Hippocampal formation (tissue), 2 donors: ENCODE measurements at places on chromosomes 2 and 18.

DNA sequence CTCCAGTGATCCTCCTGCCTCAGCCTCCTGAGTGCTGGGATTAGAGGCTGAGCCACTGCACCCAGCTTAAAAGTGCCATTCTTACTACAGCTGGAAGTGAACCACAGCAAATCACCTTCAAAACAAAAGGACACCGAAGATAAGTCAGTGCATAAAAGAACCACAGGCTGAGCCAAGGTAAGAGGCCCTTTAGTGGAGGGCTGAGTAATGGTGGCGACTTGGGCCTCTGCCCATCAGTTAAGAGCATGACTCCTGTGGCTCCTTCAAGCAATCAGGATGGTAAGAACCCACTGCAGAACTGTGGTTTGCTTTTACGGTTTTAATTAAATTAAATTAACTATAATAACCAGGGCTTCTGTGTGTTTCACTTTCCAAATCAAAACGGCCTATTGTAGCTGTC lies 75.1 kb downstream of the CTAGE1 start:
- DNase-seq = no peak

DNA sequence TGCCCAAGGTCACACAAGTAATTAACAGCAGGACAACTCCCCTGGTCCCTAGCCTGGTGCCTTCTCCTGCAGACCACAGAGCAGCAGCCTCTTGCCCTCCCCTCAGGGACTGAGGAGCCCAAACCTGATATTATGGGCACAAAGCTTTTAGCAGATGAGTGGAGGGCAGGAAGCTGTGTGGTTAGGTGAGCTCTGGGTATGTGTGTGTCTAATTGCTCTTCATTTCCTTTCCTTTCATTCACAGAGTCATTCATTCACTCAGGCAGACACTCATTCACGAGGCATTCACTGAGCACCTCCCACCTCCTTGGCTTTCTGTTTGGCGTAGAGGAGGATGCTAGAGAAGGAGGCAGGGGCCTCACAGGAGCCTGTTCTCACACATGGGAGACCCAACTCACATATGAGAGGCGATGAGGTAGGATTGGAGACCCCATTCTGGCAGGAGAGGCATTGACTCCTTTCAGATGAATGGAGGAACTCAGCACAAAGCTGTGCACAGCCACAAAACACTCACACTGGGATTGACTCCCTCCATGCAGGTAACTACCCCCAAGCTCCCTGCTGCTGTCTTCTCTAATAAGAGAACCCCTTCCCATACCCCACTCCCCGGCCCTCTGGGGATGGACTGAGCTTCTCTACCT lies 306.8 kb upstream of the SKOR2 start:
- DNase-seq = no peak

- DNase-seq = no peak
These were observed 87.2 kb upstream of the ZFP36L2 start for GRCh38 chr2:43313642-43314017.

GRCh38 chr2:198315791-198316630 lies 511.6 kb downstream of the PLCL1 start:
- no peak for DNase-seq

- DNase-seq = no peak
These were observed 139.5 kb upstream of the RND3 start for GRCh38 chr2:150626934-150627411.
